Fibroblast of villous mesenchyme (primary cell): ENCODE measurements at places on chromosomes 1 and 21. TPM values are rescaled to one million over a fixed set of nuclear protein-coding genes. Genes with fewer than 3 reads are reported as not detected.

Gene TMEM200B
- 14.2 and 14.8 TPM in 2 replicates for total RNA-seq

Gene ZNHIT6
- 10.3 and 17.3 TPM in 2 replicates for total RNA-seq

Gene DNASE2B
- not detected in 2 replicates for total RNA-seq

Gene PRDM16
- total RNA-seq, result under 0.01 and 1.7 TPM in 2 replicates
